ENCODE measurements at places on chromosomes 7 and 10.

- no peak for DNase-seq
Measured at GRCh38 chr7:156470399-156471320, 169.9 kb upstream of the RNF32 start.

DNA sequence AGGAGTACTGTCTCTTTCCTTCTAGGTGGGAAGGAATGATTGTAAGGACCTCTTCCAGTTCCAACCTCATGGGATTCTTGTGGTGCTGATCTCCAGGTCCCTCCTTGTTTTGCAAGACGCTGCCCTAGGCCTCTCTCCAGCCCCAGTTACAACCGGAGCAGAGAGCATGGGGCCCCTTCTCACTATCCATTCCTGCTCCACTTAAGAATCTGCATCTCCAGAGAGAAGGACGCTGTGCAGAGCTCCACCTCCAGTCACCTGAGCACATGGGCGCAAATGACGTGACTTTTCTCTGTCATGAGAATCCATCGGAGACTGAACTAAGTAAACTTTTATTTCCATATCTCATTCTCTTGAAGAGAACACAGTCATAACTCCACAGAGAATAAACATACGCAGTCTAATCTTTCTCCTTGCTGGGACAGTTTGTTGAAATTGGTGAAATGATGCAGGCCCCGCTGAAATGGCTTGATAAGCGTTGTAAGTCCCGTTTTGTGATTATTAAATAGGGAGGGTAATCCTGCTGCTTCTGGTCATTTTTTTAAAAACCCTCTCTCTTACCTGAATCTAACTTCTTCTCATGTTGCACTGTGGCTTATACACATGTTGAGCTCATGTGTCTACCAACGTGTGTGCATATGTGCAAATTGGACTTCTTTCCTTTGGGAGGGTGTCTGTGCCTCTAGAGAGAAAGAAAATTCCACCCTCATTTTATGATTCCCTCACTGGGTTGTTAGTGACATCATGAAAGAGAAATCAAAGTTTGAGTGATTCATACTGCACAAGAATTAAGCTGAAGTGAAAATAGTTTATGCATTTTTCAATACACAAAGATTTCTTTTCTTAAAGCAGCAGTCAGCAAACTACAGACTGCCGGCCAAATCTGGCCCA is 133.2 kb upstream of the TBX20 start:
- no peak for DNase-seq

DNA sequence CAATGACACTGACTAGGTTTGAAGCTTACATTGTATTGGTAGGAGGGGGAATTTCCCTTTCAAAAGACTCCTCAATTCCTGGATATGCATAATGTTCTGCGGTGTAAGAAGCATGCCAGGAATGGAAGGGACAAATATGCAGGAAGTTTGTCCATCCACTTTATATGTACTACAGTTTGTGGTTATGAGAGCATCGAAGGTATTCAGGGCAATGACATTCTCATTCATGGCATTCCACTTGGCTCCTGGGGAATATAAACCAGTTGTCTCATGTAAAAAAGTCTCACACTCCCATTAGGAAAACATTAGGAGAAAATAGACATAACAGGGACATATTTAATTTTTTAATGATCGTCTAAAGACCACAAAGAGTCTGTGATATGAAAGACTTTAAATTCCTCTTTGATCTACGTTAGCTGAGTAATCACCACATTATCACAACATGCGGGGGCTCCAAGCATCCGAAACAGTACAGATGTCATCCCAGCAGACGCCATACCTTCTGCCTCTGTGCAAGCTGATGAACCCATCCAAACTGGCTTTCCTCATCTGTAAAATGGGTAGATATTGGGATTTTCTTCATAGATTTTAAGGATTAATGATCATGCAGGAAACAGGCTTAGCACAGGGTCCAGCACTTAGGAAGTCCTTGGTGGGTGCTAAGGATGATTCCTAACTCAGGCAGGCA is 675.3 kb downstream of the INHBA start:
- DNase-seq = no peak

DNA sequence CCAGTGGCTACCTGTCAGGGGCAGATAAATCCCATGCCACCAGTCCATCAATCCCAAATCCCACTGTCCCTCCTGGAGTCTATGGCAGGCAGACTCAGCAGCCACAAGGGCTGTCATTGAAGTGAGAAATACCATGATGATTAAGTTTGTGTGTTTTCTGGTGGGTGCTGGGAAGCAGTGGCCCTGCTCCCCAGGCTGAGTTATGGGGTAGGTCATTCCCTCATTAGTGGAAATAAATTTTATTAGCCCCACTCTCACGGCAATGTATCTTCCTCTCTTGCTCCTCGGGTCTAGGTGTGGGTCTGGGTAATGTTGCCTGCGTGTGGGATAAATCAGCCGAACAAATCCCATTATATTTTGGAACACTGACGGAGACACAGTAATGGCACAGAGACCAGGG is 76.8 kb downstream of the PLXNA4 start:
- no peak for DNase-seq

DNA sequence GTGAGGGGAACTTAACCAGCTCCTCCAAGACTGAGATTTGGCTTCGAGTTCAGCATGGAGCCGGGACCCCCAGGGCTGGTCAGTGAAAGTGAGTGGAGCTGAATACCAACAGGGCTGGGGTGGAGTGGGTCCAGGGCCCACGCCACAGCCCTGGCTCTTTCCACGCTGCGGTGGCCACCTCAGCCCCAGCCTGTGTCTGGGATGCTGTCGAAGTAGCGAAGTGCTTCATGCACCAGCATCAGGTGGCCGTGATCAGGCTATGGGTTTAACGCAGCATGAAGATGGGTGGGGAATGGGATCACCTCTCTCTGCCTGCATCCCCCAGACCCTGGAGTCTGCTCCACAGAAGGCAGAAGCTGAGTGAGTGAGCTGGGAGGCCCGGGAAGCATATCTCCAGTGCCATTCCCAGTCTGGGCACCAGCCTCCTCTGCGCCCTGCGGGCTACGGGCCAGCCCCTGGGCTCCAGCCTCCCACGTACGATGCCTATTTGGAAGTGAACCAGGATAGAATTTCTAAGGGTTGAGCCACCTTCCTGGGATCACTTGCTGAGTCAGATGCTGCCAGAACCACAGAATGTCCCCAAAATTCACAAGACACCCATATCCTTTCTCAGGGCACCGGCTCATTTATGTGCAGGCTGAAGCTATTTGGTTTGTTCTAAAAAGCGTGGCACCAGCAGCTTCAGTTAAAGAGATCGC is 131.1 kb upstream of the CHST15 start:
- DNase-seq = no peak
